ENCODE measurements at places on chromosomes 16 and 17.
A peak's percentile ranks its signal among the peaks of the same experiment; 100 is the strongest.

- no peak for DNase-seq
Observed at GRCh38 chr17:57296231-57296630, 39.9 kb downstream of the MSI2 start.

GRCh38 chr16:77033516-77033915 lies 157.5 kb upstream of the MON1B start:
- no peak for DNase-seq

- DNase-seq = no peak
Observed at GRCh38 chr16:72938795-72939164, 109.1 kb downstream of the ZFHX3 start.

DNA sequence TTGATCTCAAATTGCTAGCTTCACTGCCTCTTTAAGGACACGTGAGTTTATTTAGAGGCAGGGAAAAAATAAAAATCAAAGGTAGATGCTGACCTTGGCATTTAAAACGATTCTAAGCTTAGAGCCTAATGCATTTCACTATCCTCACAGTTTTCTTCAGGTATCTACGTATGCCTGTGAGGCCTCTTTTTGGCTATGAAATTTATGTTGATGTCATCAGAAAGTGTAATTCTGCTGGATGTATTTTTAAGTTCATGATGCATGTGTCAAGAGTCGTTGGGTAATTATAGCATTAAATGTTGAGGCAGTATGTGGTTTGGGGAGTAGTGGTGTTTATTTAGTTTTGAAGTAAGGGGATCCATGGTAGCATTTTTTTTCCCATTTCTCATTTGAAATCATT lies 4.2 kb upstream of the KRTAP3-2 start:
- no peak for DNase-seq

DNA sequence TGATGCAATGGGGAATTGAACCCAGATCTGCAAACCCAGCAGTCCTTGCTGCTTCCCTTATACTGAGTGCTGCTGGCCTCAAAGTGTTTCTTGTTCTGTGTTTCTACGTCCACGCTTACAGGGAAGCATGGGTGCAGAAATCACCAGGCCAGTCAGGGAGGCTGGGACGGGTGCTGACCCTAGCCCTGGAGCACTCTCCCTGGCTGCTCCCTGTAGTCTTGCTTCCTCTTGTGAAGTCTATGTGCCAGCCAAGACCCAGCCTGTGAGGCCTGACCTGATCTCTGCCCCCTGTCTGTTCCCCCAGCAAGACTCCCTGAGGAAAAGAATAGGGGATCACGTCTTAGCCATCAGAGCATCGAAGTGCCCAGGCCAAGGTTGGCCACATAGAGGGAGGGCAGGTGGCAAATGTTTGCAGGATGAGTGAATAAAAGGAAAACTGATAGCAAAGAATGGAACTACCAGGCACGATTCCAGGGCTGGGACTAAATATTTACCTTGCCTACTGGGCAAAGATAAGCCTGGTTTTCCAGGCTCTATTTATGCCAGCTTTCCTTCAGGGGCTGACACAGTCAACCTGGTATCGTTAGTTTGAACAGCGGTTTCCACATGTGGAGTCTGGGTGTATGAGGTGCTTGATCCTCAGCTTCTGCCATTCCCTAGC lies 41.2 kb upstream of the RHOT1 start:
- DNase-seq = no peak

DNA sequence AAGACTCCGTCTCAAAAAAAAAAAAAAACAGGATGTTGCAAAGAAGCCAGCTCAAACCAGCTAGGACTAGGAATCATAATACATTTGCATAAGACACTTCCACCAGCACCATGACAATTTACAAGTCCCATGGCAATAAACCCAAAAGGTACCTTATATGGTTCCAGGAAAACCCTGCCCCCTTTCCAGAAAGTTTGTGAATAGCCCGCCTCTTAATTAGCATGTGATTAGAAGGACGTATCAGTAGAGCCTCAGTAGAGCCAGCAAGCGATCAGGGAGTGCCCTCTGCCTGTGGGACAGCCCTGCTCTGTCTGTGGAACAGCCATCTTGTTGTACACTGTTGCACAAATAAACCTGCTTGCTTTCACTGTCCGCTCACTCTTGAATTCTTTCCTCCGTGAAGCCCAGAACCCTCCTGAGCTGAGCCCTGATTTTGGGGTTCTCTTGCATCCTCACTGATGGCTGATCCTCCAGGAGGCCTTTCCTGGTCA lies 14.0 kb downstream of the NUPR1 start:
- no peak for DNase-seq

GRCh38 chr16:87506423-87507350 lies 13.9 kb upstream of the ZCCHC14 start:
- no peak for DNase-seq

GRCh38 chr17:39782481-39782880 lies 44.7 kb downstream of the GRB7 start:
- no peak for DNase-seq

- peak; percentile 81 for DNase-seq
Observed at GRCh38 chr16:11224096-11224893, 31.7 kb downstream of the SOCS1 start.

- DNase-seq = no peak
Observed at GRCh38 chr17:17018612-17019429, 23.4 kb upstream of the MPRIP start.

GRCh38 chr16:4920826-4921225 lies 16.1 kb downstream of the PPL start:
- no peak for DNase-seq

DNA sequence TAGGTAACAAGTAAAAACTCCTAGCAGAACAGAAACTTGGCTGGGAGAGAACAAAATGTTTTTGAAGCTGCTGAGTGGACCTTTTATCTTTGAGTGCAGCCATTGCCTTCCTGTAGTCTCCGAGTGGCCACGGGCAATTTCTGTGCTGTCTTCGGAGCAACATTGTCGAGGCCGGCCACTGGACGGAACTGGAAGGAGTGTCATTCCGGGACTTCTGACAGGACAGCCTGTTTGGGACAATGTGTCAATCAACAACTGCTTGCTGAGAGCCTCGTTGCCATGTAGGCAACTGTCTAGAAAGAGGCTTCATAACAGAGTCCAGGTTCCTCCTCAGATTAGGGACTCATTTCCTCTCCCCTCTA lies 96.2 kb upstream of the CDYL2 start:
- no peak for DNase-seq

GRCh38 chr17:6073620-6074019 lies 3.4 kb downstream of the WSCD1 start:
- DNase-seq = no peak

Data from GM20000 (cell line).